ENCODE measurements at places on chromosomes 13 and 19.

- no peak for DNase-seq
Measured at GRCh38 chr19:46787331-46788261, 798 bp downstream of the SLC1A5 start.

GRCh38 chr19:54364775-54365257 lies at the start of gene LAIR1:
LAIR1 (minus strand) TSS chr19:54364931; CDS start chr19:54364804, 127 bp downstream.
- DNase-seq, result no peak

DNA sequence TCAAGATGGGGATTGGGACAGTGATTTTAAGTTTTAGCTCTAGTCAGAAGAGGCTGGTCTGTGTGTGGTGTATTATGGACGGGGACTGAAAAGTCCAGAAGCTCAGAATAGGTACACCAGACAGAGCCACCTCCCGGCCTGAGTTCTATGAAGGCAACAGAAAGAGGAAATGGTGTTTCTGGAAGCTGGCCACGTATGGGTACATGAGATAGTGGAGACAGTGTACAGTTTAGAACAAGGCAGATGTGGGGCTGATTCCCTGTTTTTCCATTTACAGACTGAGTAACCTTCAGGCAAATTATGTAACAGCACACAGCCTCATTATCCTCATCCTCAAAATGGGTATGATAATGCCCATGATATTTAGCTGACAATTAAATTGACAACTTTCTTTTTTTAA lies 1.3 kb downstream of the ZNF175 start:
- DNase-seq, result no peak

GRCh38 chr13:94999871-95000270 lies 287.5 kb upstream of the SOX21 start:
- no peak for DNase-seq

DNA sequence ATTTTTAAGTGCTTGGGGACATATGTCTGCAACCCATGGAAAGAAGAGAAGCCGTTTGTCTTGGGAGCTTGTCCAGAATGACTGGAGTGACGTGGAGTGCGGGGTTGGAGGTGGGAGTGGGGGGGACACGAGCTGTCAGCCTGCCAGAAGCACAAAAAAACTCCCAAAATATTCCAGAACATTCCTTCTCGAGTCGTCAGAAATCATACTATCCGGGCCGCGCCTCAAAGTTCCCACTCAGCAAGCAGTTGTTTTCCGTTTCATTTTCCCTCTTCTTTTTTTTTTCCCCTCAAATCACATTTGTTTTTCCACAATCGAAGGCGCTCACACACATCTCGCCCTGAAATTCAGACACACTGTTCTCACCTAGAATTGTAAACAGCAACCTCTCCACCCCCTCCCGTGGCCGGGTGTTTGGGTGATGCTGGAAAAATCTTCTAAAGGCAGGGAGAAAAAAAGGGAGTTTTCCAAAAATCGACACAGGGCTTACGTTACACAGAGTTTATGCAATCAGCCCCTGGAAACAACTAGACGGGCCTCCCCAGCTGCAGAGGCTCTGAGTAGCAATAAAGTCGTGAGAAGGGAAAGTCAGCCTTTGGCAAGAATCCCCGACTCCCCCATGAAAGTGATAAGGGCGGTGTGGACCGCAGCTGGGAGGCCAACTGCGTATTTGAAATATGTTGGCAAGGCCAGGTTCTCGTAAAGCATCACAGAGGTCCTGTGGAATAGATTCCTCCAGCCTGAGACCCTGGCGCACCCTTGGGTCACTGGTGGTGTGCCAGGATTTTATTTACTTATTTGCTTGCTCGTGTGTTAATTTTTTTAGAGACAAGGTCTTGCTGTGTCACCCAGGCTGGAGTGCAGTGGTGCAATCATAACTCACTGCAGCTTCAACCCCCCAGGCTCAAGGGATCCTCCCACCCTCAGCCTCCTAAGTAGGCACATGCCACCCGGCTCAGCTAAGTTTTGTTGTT lies 31.2 kb upstream of the KLF2 start:
- DNase-seq, result no peak

Data from NCI-H345 (cell line).